SK-N-SH (cell line): ENCODE measurements at places on chromosomes 7 and 10.

DNA sequence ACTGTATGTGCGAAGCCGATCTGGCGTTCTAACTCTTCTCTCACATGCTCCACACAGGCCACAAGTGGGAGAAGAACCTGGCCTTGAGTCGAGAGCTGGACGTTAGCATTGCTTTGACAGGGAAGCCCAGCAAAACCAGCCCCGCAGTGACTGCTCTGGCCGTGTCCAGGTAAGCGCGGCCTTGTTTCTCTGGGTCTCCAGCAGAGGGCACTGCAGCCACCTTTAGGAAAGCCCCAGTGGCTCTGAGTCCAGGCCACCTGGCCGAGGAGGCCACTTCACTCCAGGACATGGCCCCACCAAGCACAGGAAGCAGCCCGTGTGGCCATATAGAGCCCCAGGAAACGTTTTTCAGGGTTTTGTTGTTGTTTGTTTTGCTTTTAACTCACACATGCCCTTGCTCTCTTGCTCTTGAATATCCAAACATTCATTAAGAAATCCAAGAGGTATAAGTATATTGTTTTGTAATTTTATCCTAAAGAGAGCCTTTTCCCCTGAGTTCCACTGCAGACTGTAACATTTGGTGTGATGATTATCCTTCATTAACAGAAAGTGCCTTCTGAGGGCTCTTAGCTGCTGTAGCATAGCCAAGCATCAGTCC, 41.8 kb upstream of the LRRC18 start:
- DNase-seq = peak; percentile 85

DNA sequence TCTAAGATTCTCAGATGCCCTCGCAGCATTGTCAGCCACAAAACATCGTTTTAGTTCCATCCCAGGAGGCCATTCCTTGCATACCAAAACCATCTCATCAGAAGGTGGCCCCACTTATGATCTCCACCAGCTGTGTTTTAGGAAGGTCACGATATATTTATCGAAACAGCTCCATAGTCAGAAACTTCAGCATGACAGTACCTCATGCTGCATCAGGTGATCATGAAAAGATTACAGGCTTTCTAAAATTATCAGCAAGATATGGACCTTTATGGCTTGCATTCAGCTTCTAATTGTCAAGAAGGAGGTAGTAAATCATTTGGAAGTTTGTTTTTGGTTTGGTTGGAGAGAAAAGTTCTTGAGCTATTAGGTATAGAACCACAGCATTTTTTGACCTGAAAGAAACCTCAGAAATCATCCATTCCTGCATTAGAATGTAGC, 20.0 kb downstream of the JAZF1 start:
- DNase-seq = no peak

DNA sequence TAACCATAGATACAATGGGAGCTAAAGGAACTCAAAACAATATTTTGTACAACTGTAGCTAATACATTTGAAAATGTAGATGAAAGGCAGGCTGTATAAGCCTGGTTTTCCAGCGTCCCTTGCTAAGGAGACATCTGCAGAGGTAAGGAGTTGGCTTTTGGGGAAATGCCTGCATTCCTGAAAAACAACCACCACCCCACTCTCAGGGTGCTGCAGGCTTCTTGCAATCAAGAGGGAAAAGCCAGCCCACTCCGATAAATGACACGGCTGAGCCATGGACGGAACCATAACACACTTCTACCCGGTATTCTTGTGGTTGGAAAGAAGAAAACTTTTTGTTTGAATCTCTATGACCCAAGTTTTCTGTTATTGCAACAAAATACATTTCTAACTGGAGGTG, 200.3 kb downstream of the TEX36 start:
- DNase-seq = no peak

DNA sequence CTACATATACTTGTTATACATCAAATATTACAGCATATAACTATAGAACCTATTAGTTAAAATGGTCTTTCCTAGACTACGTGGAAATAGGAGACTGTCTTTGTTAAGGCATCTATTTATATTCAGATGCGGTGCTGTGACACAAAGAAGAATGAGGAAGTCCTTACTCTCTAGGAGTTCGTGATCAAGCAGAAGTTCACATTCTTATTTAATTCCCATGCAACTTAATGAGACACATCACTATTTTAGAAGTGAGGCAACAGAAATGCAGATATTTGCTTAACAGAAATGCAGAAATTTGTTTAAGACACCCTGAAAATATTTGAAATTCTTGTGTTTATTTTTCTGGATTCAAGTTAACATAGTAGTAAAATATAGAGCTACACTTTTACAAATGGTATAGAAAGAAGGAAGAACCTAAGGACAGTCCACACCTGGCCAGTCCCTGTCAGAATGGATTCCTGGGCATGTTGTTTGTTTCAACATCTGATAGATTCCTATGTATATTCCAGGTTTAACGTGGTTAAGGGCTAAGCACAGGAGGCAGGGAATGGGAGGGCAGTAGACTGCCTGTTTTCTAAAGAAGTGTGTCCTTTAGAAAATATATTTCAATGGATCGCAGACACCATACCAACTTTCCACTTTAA, 70.6 kb upstream of the NXPH1 start:
- DNase-seq = no peak

DNA sequence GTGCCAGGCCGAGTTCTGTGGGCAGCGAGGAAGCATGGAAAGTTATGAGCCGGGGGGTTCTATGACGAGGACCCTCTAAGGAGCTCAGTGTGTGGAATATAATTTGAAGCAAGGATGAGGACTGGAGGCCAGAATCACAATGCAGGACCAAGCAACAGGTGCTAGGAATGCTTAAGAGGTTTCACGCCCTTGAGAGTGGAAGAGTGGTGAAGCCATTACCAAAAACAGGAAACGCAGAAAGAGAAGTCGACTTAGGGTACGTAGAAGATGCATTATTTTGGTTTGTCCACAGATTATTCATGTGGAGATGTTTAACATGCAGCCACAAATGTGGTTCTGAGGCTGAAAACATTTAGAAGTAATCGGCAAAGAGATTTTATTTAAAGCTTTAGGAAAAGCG, 78.7 kb downstream of the PIP4K2A start:
- DNase-seq = no peak

DNA sequence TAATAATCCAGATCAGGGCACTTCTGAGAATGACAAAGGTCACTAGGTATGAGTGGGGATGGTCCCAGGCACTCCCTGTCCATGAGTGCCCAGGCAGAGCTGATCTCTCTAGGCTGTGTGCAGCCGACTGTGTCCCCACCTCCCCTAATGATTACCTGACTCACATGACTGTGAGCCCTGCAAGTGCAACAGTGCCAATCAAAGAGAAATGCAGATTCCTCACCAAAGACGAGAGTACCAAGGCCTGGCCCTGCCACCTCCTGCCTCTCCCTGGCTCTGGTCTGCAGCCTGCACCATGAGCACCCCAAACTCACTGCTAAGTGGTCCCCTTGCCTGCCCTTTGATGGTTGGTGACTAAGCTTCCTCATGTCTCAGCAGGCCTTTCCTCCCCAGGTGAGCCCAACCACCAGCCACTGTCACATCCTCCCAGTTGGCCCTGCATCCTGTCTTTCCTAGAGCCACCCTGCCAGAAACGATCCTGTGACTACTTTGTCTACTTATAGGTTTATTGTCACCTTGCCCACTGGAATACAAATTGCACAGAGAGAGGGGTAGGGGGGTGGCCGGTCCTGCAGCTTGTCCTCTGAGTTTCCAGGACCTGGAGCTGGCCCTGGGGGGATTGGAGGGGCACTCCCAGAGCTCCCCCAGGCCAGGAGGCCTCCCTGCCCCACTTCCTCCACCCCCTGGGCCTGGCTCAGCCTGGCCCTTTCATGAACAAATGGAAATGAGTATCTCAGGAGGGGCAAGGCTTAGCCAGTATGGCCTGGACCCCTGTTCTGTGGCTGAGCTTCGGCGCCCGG, 22.4 kb upstream of the GDF10 start:
- DNase-seq = no peak

DNA sequence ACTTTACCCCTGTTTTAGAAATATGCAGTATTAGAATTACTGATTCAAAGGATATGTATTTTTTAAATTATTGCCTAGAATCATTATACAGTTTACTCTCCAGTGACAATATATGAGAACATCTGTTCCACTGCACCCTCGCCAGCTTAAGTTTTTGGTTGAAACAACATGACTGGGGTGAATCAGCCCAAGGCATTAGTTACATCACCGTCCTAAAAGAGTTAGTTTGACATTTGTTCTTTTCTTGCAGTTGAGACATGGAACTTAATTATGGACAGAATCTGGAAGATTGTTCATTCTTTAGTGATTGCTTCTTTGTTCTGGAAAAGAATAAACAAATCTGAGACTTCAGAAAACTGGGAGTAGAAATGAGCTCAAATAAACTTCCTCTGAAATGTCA, 167.3 kb upstream of the DKK1 start:
- no peak for DNase-seq

DNA sequence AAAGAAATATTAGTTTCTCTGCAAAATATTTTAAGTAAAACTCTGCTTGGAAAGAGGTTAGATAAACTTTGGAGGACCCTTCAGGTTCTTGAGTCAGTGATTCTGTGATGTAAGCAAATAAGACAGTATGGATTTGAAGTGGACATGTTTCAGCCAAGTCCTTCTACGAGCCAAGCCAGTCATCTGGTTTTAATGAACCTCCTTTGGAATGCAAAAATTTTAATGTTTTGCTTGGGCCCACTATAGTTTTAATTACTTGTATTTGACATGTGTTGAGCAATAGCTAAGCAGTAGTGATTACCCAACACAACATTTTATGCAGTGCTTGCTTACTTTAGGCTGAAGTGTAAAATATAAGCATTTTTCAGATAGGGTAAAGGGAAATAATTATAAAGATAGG, 296.3 kb upstream of the SEMA3D start:
- DNase-seq = no peak

DNA sequence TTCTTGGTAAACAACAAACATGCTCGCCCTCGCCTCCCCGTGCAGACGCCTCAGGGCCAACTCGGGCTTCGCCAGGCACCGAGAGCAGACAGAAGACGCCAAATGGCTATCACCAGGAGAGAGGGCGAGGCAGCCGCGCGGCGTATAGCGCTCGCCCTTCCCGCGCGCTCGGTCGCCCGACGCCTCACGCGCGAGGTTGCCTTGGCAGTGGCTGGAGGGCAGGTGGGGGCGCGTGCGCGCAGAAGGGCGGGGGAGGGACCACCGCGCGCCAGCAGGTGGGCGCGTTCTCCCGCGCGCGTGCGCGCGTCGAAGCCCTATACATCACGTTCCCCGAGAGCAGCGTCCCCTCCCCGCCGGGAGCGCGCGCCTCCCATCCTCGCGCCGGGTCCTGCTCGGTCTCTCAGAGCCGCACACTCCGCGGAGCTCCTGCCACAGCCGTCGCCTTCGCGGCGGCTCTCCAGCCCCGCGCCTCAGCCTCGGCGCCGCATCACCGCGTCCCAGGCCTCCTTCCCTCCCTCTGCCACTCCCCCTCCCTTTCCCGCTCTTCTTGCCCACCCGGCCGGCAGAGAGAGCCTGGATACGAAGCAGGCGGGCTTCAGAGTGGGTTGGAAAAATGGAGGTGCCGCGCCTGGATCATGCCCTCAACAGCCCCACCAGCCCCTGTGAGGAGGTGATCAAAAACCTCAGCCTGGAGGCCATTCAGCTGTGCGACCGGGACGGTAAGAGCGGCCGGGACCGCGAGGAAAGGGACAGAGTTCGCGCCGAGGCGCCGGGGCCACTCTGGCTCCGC, at the start of gene PHYHIPL:
Gene PHYHIPL, plus strand, starts transcription at position 403 of the 790 bp plus-strand sequence. Its CDS starts 211 bp downstream, at position 614.
- peak; percentile 88 for DNase-seq

GRCh38 chr10:93907059-93907458, 13.3 kb downstream of the SLC35G1 start:
- no peak for DNase-seq

GRCh38 chr7:45563941-45564461, 10.2 kb upstream of the ADCY1 start:
- DNase-seq = no peak

- DNase-seq = no peak
Measured at GRCh38 chr7:141288626-141289025, 214.8 kb downstream of the TMEM178B start.
